MCF 10A (cell line): ENCODE measurements at places on chromosomes 5 and 9.
A peak's percentile ranks its signal among the peaks of the same experiment; 100 is the strongest.

- no peak for DNase-seq
Measured at GRCh38 chr9:77424993-77425392, 223.1 kb downstream of the GNA14 start.

GRCh38 chr9:93589688-93590087 lies 13.3 kb downstream of the PHF2 start:
- no peak for DNase-seq

DNA sequence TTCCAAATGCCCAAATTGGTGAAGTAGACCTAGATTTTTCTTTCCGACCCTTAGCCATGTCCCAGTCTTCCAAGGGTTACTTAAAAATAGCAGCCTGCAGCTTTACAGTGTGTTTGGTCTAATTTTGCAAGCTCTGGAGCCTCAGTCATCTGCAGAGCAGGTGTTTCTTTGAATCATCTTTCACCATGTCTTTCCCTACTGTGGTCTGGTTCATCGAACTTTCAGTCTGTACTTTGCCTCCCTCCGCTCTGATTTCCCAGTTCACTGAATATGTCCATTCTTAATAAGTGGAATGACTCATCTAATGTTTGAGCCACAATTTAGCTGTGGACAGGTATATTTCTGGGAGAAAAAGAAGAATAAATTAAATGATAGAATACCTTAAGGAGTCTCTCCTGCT lies 1060.7 kb downstream of the EFNA5 start:
- DNase-seq = no peak

- no peak for DNase-seq
Measured at GRCh38 chr5:94250985-94251384, 367.4 kb downstream of the KIAA0825 start.

- peak; percentile 79 for DNase-seq
Measured at GRCh38 chr5:151550146-151550545, 41.0 kb downstream of the FAT2 start.

- DNase-seq = no peak
Measured at GRCh38 chr5:16057277-16057676, 122.3 kb downstream of the MARCHF11 start.

DNA sequence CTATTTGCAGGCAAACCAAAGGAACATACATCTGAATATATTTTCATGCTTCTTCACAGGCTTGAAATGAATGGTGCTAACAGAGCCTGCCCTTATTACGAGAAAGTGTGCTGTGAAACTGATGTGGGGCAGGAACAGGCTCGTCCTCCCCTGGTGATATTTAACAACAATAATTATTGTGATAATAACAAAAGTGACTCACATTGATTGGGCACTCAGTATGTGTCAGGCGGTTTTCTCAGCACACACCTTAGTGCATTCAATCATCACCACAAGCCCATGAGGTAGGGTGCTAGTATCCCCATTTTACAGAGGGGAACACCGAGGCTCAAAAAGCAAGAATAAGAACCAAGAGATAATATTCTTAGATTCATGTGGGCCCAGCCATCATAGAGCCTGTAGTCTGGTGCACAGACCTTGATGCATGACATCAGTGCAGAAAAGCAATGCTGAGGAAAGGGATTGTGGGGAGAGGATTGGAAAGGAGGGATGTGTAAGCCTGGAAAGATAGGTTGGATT lies 18.1 kb upstream of the BOD1 start:
- DNase-seq = no peak

DNA sequence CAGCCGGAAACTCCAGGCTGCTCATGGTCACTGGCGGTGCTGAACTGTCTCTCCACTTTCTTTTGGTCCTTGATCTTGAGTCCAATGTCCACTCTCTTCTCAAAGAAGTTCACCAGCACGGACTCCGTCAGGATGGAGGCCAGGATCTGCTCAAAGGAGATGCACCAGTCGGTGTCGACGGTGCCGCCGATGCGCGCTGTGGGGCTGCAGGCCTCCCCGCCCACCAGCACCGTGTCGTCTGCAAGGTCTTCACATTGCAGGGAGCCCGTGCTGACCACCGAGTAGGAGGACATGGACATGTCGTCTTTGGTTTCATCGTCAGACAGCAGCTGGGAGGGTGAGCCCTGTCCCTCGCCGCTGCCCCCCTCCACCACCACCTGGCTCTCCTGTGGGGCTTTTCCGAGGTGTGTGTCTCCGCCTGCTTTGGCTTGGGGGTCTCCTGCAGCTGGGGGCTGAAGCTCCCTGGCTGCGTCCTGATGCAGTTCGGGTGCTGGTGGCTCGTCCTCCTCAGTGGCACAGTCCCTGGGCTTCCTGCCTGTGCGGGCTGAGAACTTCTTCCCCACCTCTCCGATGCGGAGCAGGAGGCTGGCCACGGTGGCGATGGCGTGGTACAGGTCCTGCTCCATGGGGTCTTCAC lies 5.0 kb upstream of the MRNIP start:
- DNase-seq = no peak

- no peak for DNase-seq
Measured at GRCh38 chr9:127549751-127550150, 62.3 kb upstream of the STXBP1 start.

GRCh38 chr9:109440797-109441287 lies 57.3 kb downstream of the PTPN3 start:
- DNase-seq = peak; percentile 85

DNA sequence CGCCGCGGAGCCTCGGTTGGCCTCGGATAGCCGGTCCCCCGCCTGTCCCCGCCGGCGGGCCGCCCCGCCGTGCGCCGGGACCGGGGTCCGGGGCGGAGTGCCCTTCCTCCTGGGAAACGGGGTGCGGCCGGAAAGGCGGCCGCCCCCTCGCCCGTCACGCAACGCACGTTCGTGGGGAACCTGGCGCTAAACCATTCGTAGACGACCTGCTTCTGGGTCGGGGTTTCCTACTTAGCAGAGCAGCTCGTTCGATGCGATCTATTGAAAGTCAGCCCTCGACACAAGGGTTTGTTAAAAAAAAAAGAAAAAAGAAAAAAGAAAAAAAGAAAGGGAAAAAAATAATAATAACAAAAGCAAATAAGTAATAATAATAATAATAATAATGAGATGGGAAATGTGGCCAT lies 112.8 kb downstream of the GCNT1 start:
- no peak for DNase-seq

- no peak for DNase-seq
Measured at GRCh38 chr9:126109575-126109974, 217.1 kb upstream of the MVB12B start.
